ENCODE measurements at places on chromosomes 6 and 20.

DNA sequence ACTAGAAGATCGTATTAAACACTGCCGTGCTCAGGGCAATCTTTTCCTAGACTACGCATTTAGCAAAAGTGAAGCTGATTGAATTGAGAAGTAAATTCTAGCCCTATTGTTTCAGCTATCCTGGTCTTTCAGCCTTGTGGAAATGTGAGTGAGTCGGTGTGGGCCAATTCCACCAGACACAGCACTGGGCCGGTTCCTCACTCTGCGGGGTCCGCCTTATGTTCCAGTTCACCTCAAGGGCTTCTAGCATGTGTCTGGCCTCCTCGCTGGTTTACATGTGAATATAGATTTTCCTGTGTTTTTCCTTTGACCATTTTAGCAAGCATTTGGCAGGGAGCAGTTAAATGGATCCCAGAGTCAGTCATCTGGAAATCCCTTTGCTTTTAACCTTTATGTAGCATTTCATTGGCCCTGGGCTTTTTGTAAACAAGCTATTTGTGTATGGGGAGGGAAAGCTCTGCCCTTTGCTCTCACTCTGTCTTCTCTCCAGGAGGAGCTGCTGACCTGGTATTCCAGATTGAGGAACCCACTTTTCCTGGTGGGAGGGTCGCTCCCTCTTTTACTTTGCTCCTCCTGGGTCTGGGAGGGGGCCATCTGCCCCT, 12.4 kb upstream of the GTSF1L start:
- no peak for DNase-seq

GRCh38 chr6:41546866-41547798, 951 bp downstream of the FOXP4 start:
- DNase-seq: no peak

- no peak for DNase-seq
Measured at GRCh38 chr6:24985323-24985722, 49.6 kb upstream of the RIPOR2 start.

GRCh38 chr20:24745617-24746350, 203.3 kb upstream of the CST7 start:
- no peak for DNase-seq

- no peak for DNase-seq
Measured at GRCh38 chr6:159854959-159855358, 35.8 kb upstream of the MAS1 start.

GRCh38 chr20:57922706-57923105, 212.9 kb upstream of the PMEPA1 start:
- no peak for DNase-seq

DNA sequence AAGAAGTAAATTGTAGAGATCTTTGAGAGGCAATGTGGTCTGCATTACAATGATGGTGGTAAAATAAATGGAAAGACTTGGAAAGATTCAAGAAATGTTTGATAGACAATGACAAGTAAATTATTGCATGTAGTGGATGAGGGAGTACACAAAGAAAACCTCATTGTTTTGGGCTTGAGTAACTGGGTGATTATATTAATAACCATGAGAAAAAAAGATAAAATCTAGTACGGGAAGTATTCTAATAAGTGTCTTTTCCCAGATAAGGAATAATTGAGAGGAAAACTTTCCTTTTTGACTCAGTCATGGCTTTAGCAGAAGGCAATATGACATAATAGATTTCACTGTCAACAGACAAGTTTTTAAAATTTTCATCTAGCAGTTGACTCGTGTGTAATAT, 993.0 kb downstream of the EYS start:
- DNase-seq: no peak

- no peak for DNase-seq
Measured at GRCh38 chr20:62305149-62305764, 2.5 kb downstream of the ADRM1 start.

GRCh38 chr6:18087396-18088165, 34.9 kb downstream of the NHLRC1 start:
- DNase-seq: no peak

- DNase-seq: no peak
Measured at GRCh38 chr6:39790772-39791171, 1.4 kb upstream of the DAAM2 start.

- no peak for DNase-seq
Measured at GRCh38 chr6:54981276-54981609, 134.7 kb downstream of the FAM83B start.
